ENCODE measurements at places on chromosomes 13 and 19. TPM values are rescaled to one million over a fixed set of nuclear protein-coding genes. Genes with fewer than 3 reads are reported as not detected.
A peak's percentile ranks its signal among the peaks of the same experiment; 100 is the strongest.

Gene CABP5
- not detected for total RNA-seq

- DNase-seq, result peak; percentile 32
Observed at GRCh38 chr13:29704648-29705047, 109.2 kb upstream of the SLC7A1 start.

- no peak for DNase-seq
Observed at GRCh38 chr19:2199215-2199614, 35.5 kb downstream of the DOT1L start.

Gene HSH2D
- total RNA-seq, result 1.1 TPM

DNA sequence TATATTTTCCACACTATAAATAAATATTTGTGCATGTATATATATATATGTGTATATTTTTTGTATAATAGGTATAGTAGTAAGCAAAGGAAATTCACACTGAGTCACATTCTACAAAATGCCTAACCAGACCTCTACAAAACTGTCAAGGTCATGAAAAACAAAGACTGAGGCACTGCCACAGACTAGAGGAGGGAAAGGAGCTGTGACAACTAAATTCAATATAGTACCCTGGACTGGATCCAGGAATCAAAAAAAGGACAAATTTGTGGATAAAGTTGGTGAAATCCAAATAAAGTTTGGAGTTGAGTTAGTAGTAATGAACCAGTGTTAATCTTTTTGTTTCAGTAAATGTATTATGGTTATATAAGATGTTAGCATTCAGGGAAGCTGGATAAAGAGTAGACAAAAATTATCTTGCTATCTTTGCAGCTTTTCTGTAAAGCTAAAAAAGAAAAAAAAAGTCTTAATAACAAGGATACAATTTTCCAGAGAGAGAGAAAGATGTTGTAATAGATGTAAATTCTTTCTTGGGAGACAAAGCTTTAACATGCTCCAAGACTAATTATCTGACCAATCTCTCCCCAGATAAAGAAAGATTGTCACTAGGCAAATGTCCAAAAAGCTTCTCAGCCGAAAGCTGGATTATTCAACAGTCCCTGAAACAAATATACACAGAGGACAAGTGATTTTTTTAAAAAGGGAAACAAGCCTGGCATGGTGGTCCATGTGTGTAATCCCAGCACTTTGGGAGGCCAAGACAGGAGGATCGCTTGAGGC, 19.1 kb downstream of the SYDE1 start:
- no peak for DNase-seq

DNA sequence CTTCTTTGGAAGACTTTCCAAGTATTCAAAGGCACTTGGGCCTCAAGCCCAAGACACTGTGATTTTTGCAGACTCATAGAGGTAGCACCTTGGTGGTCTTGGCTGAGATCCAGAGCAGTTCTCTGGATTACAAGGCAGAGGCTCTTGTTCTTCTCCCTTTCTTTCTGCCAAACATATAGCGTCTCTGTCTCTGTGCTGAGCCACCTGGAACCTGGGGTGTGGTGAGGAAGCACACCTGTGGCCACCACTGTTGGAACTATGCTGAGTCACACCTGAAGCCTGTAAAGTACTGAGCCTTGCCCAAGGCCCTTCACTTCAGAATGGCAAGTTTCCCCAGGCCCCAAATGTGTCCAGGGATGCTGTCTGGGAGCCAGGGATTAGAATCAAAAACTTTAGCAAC, 127.5 kb downstream of the FREM2 start:
- DNase-seq, result peak; percentile 5

DNA sequence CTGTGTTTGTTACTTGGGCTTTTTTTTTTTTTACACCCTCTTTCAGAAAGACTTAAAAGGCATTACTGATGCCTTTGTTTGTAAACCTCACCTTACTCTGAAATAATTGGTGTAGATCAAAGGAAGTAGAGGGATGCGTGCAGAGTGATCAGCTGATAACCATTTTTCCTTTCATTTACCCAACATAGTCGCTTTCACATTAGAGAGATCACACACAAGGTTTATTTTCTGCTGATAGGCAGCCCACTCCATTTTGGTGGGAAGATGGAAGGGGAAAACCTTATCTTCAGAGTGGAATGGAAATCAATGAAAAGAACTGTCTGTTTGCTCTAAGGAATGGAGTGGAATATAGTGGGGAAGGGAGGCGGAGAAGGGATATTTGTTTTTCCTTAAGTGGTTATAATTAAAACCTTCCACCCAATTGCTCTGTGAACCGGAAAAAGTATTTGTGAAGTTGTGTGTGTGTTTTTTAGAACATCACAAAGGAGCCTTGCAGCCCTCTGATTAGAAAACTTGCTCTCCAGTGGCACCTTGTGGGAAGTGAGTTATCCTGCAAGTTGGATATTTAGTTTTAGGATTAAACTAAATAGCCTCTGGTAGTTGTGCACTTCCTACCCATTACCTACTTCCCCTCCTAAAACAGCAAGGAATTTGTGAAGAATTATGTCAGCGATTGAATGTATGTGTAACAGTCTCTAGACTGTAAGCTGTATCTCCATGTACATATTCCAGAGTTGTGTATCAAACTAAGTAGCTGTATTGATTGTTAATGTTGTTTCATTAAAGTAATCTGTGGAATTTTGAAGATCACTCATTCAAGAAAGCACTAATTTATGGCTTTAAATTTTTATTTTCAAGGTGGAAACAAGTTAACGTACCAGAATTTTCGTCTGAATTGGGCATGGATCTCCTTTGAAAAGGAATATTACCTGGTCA, 76.8 kb downstream of the FREM2 start:
- peak; percentile 78 for DNase-seq

DNA sequence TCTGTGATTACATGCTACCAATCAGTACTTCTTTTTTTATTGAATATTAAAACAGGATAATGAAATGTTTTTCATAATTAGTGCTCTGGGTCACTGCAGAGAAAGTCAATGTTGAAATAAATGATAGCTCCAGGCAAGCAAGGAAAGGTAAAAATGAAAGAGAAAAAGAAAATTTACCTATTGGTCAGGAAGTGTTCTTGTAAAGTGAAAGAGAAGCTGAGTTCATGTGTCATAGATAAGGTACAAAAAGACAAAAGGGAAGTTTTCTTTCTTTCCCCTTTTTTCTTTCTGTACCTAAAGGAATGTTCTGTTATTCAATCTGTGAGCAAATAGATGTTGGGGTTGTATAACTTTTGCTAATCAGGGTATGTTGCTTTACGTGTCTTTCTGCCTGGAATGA, 197.0 kb downstream of the PCDH9 start:
- no peak for DNase-seq

DNA sequence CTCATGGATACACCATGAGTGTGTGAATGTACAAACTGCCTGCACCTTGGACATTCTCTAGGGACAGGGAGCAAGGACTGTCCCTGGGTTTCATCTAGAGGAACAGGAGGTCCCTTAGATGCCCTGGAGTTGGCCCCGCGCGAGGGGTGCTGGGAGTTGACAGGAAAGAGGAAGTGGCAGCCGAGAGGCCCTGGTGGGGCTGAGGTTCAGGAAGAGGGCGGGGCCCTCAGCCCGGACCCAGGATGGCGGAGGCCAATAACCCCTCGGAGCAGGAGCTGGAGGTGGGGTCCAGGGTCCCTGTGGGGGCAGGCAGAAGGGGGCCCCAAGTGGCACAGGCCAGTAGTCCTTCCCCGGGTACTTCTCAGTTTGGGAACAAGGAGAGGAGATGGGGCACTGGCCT, 6.9 kb downstream of the PKN1 start:
- DNase-seq, result peak; percentile 31

GRCh38 chr13:113090806-113091205, 14.8 kb upstream of the F7 start:
- no peak for DNase-seq

DNA sequence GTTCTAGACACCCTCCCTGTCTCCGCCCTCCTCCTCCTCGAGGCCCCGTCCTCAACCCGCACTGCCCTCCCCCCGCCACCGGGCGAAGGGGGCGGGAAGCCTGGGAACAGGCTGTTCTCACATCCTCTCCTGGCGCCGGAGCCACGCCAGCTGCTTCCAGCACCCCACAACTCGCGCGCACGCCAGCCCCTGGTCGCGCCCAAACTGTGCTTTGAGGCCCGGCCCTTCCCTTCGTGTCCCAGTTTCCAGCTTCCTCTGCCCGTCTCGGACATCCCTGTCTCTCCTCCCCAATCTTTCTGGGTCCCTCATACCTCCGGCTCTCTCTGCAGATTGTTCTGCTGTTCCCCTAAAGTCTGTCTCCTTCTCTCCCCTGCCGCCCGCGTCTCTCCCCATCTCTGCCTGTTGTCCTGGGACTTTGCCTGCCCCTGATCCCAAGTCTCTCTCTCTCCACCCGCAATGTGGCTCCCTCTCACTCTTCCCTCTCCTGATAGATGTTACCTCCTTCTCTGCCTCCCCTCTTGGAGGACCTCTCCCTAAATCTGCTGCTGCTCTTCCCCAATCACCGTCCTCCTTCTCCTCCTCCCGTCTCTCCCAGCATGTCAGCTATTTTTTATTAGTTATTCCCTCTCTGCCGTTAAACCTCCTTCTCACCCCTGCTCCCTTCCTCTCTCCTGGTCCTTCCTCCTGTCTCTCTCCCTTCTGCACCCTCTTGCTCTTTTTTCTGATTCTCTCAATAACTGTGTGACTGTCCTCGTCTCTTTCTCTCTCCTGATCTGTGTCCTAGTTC, 14.2 kb downstream of the DPF1 start:
- DNase-seq, result peak; percentile 97

GRCh38 chr13:109301726-109302125, 484.7 kb downstream of the IRS2 start:
- DNase-seq, result no peak

DNA sequence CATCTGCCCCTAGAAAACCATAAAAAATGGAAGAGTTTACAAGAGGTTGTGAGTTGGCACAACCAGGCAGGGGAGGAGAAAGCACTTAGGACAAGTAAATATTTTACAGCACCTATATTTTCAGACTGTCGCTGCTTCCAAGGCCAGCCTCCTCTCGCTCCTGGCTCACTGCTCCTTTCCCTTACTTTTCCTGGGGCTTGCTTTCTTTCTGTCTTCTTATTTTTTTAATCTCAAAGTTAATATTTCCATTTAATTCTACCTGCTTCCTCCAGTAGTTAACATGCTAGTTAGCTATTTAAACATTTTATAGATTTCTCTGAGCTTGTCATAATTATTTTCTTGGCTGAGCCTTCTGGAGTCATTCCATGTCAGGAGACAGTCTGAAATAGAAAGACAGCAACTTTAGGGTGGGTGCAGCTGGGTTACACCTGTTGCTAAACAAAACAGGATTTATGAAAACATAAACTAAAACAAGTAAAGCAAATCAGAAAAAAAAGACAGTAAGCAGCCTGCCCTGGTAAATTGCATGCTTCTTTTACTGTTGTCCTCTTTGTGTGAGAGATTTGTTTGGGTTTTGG, 330.1 kb downstream of the DLEU7 start:
- peak; percentile 61 for DNase-seq

GRCh38 chr19:16589917-16590316, 17.7 kb upstream of the SLC35E1 start:
- DNase-seq, result no peak

DNA sequence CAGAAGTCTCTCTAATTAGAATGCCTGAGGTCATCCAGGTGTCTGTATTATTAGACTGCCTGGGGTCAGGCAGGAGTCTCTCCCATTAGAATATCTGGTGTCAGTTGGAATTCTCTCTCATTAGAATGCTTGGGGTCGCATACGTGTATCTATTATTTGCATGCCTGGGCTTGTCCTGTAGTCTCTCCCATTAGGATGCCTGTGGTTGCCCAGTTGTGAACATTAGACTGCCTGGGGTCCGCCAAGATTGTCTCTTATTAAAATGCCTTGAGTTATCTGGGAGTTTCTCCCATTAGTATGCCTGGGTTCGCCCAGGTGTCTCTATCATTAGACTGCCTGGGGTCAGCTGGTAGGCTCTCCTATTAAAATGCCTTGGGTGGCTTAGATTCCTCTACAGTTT, 1494.7 kb downstream of the UQCRFS1 start:
- DNase-seq, result no peak

- no peak for DNase-seq
Observed at GRCh38 chr13:110782185-110782584, 68.7 kb downstream of the ING1 start.

- no peak for DNase-seq
Observed at GRCh38 chr13:31767175-31767900, 28.0 kb downstream of the RXFP2 start.

Gene COL5A3
- 89.1 TPM for total RNA-seq

- no peak for DNase-seq
Observed at GRCh38 chr19:39679791-39680168, 24.1 kb downstream of the LGALS16 start.

Gene GJA3
- 0.92 TPM for total RNA-seq

Gene ZNF726
- 9.3 TPM for total RNA-seq

GRCh38 chr13:113297370-113298042, 467 bp downstream of the LAMP1 start:
- no peak for DNase-seq

Gene LATS2
- total RNA-seq, result 20.5 TPM

Gene TMPRSS9
- total RNA-seq, result 0.31 TPM

DNA sequence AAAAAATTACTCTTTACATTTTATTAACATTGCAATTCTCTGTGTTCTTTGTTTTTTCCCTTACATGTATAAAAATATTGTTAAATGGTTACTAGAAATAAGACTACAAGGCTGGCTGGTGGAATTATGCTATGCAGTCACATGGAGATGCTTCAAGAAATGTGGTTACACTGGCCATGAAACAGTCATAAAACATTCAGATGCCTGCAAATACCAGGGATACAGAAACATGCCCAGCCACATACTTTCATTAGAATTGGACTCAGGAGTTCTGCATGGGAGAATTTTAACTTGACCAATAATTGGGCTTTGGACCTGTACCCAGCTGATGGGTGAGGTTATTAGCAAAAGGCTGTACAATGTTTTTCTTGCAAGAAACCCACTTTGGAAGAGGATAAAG, 1407.7 kb upstream of the SLC10A2 start:
- DNase-seq, result no peak

DNA sequence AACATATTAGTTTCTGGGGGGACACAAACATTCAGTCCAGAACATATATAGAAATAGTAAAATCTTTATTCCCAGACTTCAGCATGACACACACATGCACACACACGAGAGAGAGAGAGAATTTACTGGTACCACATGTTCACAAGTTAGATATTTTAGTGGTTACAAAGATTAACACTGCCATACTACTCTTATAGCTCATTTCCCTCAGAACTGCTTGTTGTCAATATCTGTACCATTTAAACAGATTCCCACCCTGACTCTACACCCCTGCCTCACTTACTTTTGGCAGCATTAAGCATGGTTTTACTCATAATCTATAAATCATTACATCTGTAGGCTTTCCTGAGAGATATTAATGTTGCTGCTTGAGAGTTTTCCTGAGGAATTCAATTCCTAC, 524.7 kb upstream of the HTR2A start:
- no peak for DNase-seq

- DNase-seq, result no peak
Observed at GRCh38 chr19:51573331-51573730, 2.2 kb downstream of the ZNF175 start.

Gene ZNF607
- total RNA-seq, result 12.4 TPM

GRCh38 chr19:10724573-10725071, 6.7 kb downstream of the DNM2 start:
- DNase-seq, result no peak

Gene MEDAG
- total RNA-seq, result 4.1 TPM

Gene MAST1
- 0.92 TPM for total RNA-seq

Data from tongue (tissue), 3 donors.